ENCODE measurements at places on chromosomes 12 and 14.

GRCh38 chr12:3275171-3276041 lies 198.2 kb downstream of the TSPAN9 start:
- peak; percentile 55 for DNase-seq

DNA sequence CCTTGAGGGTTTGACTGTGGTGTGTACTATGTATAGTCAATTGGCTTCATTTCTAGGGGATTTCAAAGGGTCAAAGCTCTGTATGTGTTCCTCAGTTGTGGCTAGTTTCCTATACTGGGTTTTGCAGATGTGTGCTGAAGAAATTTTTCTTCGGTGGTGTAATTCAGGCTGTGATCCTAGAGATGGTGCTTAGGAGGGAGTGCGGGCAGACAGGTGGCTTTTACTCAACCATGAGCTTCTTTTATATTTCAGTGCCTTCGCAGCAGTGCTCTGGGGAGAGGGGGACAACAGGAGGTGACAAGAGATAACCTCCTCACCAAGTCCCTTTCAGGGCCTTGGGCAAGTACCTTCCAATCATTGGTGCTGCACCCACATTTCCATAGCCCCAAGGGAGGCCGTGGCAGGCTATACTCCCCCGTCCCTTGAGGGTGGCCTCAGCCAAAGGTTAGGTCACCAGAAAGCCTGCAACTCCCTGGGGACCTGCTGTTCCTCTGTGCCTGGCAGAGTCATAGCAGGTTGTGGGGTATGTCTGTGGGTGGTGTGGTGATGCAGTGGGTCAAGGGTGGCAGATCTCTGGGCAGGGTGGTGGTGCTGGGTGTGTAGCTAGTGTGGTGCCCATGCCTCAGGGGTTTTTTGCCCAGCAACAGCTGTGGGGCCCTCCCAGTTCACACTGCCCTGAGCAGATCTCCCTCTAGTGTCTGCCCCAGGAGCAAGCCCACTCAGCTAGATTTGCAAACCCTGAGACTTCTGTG lies 37.0 kb upstream of the TMX1 start:
- DNase-seq, result no peak

- DNase-seq, result no peak
These were observed 521 bp upstream of the PCED1B start for GRCh38 chr12:47078733-47079467.

DNA sequence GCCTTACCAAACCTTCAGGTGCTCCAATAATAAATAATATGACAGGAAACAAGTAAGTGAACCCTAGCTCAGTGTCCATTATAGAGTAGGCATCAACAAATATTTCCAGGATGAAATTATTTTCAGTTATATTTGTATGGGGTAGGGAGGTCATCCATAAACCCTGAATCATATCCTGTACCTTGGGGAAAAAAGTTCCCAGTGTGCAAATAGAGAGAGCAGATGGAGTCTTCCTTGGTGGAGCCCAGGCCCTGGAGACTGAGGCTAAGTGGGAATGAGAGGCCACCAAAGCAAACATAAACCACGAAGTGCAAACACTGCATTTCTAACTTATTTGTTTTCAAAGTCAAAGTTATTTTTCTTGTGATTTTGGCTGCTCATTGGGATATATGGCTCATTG lies 8.5 kb upstream of the ERP27 start:
- no peak for DNase-seq

DNA sequence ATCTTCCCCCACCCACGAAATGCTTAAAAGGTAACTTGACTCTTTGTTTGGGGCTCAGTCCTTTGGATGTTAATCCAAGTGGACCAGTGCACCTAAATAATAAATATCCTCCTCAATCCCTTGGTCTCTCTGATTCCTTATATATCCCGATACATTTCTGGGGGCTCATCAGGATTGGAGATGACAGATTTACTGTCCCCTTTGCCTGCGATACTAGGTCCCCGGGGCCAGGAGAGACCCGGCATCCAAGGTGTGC lies 26.3 kb downstream of the KLRK1 start:
- DNase-seq, result no peak

GRCh38 chr14:101588990-101589389 lies 27.7 kb downstream of the DIO3 start:
- no peak for DNase-seq

- no peak for DNase-seq
These were observed 34.2 kb upstream of the C12orf50 start for GRCh38 chr12:88063375-88063774.

DNA sequence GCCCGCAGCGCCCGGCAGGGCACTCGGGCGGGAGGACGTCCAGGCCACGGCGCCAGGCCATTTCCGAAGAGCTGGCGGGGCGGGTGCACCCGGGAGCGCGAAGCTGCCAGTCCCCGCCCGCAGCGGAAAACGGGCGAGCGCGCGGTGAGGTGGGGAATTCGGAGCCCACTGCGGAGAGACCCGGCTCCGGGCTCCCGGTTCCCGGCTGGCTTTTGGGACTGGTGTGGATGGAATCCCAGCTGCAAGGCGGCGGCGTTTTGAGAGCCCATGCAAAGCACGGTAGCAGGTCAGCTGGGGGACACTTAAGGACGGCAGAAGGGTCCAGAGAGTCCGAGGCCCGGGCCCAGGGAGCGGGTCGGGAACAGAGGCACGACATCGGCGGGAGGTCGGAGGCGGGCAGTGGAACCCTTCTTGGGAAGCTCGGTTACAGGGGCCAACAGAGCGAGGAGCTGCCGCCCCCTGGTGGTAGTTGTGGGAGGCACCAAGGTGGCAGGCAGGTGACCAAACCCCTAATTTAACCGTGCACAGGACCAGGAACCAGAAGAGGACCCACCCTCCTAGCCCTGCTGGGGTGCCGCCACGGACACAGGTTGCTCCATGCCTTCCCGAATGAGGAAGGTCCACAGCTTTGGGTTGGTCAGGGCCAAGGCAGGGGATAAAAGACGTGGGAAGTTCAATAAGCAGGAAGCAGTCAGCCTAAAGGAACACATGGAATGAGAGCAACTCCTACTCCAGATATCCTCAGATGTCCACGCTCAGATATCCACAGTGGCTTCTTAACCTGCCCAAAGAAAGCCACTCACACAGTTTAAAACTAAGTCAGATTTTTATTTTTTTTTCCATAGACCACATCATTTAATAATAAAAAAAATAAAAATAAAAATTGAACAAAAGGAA lies 685 bp upstream of the CDH24 start:
- no peak for DNase-seq

DNA sequence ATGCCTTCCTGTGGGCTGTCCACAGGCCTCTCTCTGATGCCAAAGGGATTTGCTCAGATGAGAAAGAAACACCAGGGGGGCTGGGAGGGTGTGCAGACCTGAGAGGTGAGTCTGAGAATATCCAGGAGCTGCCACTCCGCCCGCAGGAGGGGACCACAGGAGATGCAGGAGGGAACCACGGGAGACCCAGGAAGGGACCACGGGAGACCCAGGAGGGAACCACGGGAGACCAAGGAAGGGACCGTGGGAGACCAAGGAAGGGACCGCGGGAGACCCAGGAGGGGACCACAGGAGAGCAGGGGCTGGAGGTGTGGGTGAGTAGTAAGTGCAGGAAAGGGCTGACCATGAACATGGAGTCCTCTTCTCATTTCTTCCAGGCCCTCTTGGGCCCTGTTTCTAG lies 74.6 kb upstream of the SFSWAP start:
- DNase-seq, result no peak

- no peak for DNase-seq
These were observed 50.0 kb downstream of the ACACB start for GRCh38 chr12:109166371-109166770.

- DNase-seq, result no peak
These were observed 90.6 kb downstream of the PAPOLA start for GRCh38 chr14:96592591-96593386.

- DNase-seq, result no peak
These were observed 172.7 kb upstream of the CNOT2 start for GRCh38 chr12:70070494-70071007.

- no peak for DNase-seq
These were observed 1.6 kb downstream of the CISTR start for GRCh38 chr12:53749986-53750811.

- DNase-seq, result no peak
These were observed 65.4 kb downstream of the ACSM4 start for GRCh38 chr12:7369274-7369729.

GRCh38 chr14:58055497-58056010 lies 96.5 kb downstream of the ARMH4 start:
- DNase-seq, result no peak

GRCh38 chr14:36767603-36768281 lies 106.1 kb downstream of the PAX9 start:
- DNase-seq, result no peak

DNA sequence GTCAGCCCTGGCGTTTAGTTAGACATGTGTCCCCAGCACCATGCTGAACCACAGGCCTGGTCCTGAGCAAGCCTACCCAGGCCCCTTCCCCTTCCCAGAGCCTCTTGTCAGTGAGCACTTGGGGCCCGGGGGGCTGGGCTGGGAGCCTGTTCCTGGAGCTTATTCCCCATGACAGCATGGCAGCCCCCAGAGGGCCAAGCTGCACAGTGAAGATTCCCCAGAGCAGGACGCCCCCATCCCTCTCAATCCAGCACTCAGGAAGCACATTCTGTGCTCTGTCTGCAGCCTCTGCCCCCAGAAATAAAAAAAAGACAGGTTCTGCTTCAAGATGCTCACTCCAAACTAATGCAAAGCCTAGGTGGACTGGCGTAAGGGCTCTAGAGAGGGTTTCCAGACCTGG lies 117.3 kb downstream of the LGMN start:
- DNase-seq, result no peak

- no peak for DNase-seq
These were observed 138.4 kb upstream of the FRMD6 start for GRCh38 chr14:51513281-51513680.

DNA sequence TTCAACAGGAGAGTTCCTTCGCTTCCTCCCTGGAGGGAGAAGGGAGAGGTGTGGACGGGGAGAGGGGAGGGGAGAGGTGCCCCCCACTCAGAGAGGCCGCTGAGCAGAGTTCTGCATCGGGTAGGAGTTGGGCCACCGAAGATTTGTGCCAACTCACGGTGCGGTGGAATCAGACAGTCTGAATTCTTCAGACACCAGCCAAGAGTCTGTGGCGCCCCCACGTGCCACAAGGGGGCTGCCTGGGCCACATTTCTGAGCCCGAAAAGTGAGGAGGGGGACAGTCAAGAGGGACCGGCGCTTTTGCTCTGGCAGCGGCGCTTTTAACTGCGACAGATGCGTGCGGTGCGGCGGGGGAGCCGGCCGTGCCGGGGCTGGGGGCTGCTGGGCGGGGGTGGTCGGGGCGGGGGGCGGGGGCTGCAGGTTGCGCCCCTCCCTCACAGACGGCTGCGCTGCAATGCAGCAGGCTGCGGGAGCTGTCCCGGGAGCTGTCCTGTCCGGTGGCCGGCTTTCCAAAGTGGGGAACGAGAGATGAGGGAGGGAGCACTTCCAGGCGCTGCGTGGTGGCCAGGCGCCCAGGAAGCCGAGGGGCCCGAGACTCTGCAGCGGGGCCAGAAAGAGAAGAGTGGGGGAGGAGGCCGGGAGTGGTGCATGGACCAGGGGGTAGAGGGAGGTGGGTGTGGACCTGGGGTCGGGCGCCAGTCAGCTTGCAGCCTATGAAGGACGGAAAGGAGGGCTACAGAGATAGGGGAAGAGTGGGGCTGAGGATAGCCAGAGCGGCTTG lies 975 bp upstream of the RTL1 start:
- no peak for DNase-seq

DNA sequence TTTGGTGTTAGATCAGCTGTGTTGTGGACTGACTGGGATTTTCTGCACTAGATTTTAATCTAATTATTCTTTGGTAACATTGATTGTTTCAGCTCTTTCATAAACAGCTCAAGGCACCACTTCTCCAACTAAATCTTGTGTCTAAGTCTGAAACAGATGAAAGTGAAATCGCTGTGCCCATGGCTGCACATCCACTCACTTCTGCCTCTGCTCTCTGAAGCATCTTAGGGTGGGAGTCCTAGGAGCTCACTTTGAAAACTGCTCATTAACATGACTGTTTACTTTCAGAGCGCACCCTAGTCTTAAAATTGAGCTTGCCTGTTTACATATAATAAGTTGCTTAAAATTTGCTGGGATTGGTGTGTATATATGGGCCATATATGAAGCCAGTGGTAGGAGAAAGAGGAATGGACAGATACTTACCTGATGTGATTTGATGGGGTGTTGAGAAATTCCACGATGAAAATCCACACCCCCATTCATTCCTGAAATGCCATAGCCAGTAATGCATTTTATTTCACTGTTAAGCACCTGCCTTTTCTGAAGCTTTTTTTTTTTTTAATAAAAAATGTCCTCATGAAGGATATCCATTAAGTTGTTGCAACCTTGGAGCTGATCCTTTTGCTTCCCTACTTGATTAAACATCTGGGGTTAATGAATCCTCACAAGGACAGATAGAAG lies 52.8 kb downstream of the PPFIBP1 start:
- no peak for DNase-seq

- DNase-seq, result no peak
These were observed 72.2 kb downstream of the SPTB start for GRCh38 chr14:64807551-64807950.

DNA sequence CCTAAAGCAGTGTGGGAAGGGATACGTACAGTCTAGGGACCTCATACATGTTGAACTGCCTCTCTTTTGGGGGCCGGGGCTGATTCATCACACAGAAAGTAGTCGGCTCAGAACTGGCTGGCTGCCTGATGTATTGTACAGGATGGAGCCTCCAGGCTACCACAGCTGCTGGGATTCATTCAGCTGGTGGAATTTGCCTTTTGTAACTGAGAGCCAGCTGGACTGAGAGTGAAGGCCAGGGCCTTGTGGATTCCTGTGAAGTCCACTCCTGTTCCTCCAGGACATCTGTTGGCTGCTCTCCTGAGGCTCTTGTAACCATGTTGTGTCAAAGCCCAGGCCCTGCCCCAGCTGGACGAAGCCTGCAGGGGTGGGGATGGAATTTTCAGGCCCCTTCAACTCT lies 116.3 kb upstream of the PRICKLE1 start:
- DNase-seq, result no peak

GRCh38 chr12:65497660-65498059 lies 219.2 kb downstream of the MSRB3 start:
- no peak for DNase-seq

GRCh38 chr14:75476274-75476995 lies 45.8 kb upstream of the BATF start:
- DNase-seq, result no peak

GRCh38 chr14:64831419-64831818 lies 48.3 kb downstream of the SPTB start:
- DNase-seq, result no peak

- DNase-seq, result no peak
These were observed 105.6 kb downstream of the DPF3 start for GRCh38 chr14:72788255-72788654.

GRCh38 chr14:41377932-41378331 lies 228.7 kb upstream of the LRFN5 start:
- no peak for DNase-seq

Measured in substantia nigra (tissue), 51 donors.